ENCODE measurements at places on chromosomes 13 and 19. TPM values are rescaled to one million over a fixed set of nuclear protein-coding genes. Genes with fewer than 3 reads are reported as not detected.
A peak's percentile ranks its signal among the peaks of the same experiment; 100 is the strongest.

NTN5 gene
- total RNA-seq, result 0.28 TPM

ATP12A gene
- total RNA-seq, result 2.7 TPM

NPHS1 gene
- total RNA-seq, result 1.7 TPM

- no peaks in the 10 kb centered on the region for H3K27me3 ChIP-seq
- H3K4me1 ChIP-seq, result peaks cover 3% of the 10 kb centered on the region
- no peak for DNase-seq
- no peak overlapping the region for H3K27ac ChIP-seq
- no peaks in the 10 kb centered on the region for H3K36me3 ChIP-seq
These were observed 21.6 kb upstream of the FNDC3A start for GRCh38 chr13:48954081-48954480.

DNA sequence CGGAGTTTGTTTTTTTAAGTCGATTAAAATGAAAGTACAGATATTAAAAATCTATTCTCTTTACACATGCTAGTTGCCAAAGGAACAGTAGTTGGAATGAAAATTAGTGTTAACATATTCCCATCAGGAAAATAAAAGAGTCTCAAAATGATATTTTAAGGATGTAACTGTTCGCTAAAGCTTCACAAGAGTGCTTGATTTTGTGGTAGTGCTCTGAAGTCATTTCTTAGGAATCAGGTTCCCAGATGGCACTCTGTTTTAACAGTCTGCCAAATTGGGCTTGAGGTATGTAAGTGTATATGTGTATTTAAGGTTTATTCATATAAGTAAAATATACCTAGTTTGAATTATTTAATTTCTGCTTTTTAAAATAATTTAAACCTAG lies 128.8 kb downstream of the LMO7 start:
- no peaks in the 10 kb centered on the region for H3K27me3 ChIP-seq
- no peaks in the 10 kb centered on the region for H3K36me3 ChIP-seq
- H3K4me1 ChIP-seq, result peaks cover 18% of the 10 kb centered on the region
- no peak for DNase-seq
- no peak overlapping the region for H3K27ac ChIP-seq

FNDC3A gene
- total RNA-seq, result 21.8 TPM

FBXO17 gene
- 16.8 TPM for total RNA-seq

DNA sequence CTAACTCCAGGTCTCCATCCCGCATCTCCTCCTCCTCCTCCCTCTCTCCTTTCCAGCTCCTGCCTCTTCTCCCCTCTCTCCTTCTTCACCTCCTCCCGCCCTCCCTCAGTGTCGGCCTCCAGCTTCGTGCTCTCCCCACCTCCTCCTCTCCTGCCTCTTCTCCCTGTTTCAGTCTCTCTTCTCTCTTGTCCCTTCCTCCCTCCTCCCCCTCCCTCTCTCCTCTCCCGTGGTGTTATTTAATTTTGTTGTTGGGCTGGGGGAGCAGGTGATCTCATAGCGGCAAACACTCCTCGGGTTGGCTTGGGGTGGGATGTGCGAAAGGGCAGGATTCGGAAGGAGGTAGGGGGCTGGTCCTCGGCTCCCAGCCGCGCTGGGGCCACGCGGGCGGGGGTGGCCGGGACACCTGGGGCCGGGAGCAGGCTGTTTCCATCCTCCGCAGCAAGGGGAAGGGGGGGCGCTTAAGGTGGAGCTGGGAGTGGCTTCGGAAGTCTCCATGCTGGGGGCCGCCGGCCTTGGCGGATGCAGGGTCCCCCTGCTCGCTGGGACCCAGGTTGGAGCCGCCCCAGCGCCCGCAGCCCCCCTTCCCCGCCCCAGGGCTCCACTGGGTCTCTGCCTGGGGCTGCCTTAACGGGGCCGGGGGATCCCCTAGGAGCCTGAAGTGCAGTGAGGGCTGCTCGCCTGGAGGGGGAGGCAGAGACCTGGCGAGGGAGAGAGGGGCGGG lies at the start of gene CA11:
CA11 (minus strand) TSS at position 187 of the 721 bp plus-strand sequence. CDS start 555 bp downstream, outside the sequence.
- H3K36me3 ChIP-seq, result peaks cover 2% of the 10 kb centered on the region
- H3K27me3 ChIP-seq, result no peaks in the 10 kb centered on the region
- peak within 1 kb of the TSS; percentile 84 for H3K27ac ChIP-seq
- H3K4me3 ChIP-seq, result peak within 1 kb of the TSS; percentile 85
- peak; percentile 97 for DNase-seq
- H3K4me1 ChIP-seq, result peaks cover 9% of the 10 kb centered on the region

THSD8 gene
- total RNA-seq, result 50.2 TPM

DNA sequence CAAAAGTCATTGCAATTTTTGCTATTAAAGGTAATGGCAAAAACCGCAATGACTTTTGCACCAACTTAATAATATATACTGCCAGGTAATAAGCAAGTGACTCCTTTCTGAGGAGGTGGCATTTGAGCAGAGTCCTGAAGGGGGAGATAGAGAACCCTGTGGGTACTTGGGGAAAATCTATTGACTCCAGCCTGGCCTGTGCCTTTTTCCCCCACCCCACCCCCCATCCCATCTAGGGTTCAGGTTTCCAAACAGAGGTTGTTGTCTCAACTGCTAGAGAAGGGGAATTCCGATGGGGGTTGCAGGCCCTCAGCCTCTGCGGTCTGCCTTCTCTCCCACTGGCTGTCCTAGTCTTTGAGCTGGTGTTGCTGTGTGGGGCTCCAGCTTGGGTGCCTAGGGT lies 11.5 kb downstream of the S1PR2 start:
- H3K27me3 ChIP-seq, result no peaks in the 10 kb centered on the region
- H3K36me3 ChIP-seq, result peaks cover 8% of the 10 kb centered on the region
- no peak overlapping the region for H3K27ac ChIP-seq
- peak; percentile 57 for DNase-seq
- H3K4me1 ChIP-seq, result no peaks in the 10 kb centered on the region
- H3K4me3 ChIP-seq, result no peak overlapping the region

OR7D2 gene
- total RNA-seq, result not detected

TNNI3 gene
- total RNA-seq, result 36.7 TPM

DNA sequence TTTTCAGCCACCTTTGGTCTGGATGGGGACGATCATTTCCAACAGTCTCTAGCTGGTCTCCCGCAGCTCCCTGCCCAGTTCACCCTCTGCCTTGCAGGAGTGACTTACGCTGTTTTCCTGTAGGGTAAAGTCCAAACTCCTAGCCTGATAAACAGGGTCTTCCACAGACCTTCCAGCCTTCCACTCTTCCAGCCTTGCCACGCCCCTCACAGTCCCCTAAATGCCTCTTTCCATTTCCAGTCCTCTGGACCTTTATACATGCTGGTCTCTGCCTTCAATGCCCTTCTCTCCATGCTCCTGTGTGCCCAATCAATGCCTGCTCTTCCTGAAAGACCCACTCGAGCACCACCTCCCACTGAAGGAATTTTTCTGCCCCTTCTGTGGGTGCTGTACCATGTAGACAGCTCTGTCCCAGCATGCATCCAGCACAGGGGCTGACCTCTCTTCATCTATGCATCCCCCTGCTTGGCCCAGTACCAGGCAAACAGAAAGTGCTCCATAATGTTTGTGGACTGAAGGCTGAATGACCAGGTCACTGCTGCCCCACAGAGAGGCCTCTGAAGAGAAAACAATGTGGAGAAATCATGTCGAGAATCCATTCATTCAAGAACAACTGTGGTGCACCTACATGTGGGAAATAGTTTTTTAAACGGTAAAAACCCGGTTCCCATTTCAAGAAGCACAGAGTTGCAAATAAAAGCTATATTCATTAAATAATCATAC lies 4.6 kb downstream of the ATP7B start:
- H3K4me3 ChIP-seq, result no peak overlapping the region
- peaks cover 28% of the 10 kb centered on the region for H3K4me1 ChIP-seq

Data from WTC11 (cell line).